ENCODE measurements at places on chromosomes 6 and 20.

- DNase-seq: no peak
These were observed 555.6 kb downstream of the KIF16B start for GRCh38 chr20:16017656-16018055.

- DNase-seq: no peak
These were observed 2.4 kb downstream of the UNC5CL start for GRCh38 chr6:41036601-41037000.

DNA sequence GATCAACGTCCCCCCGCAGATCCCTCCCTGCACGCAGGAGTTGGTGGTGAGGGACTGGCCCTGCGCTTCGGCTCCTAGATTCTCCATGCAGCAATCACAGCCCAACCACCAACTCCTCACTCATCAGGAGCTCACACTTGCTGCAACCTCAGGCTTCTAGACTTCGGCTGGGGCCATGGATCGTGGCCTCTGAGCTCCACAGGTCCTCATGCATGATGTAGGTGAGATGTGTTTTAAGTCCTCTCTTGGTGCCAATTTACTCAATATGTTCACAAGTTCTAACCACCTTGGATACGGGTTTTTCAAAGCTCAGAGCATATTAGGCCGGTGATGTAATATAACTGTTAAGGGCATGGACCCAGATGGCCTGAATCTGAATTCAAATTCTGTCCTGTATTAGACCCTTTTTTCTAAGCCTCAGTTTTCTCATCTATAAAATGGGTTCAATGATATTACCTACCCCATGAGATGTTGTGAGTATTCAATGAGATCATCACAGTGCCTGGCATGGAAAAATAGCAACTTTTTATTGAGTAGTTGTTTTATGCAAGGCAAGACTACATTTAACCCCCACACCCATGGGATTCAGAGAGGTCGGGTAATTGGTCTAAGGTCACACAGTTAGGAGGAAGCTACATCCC lies 31.0 kb downstream of the SUN5 start:
- DNase-seq: no peak

- no peak for DNase-seq
These were observed 595 bp upstream of the SRF start for GRCh38 chr6:43170417-43170930.
